EH (cell line): ENCODE measurements at places on chromosomes 7 and 10.

DNA sequence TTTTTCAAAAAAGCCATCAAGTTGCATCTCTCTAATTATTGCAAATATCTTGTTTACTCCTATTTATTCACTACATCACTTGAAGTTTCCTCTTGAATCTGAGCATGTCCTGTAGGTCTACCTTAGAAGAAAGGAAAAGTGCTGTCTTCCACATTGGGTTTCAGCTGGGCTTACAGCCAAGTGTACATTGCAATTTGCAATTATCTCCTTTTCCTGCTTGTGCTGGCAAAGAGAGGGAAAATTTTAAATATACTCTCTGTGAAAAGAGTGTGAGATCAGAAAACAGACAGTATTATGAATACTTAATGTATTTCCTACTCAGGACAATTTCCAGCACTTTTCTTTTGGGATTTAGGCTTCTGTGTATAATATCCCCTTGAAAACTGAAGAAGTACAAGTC lies 839.7 kb downstream of the CNTNAP2 start:
- no peak for DNase-seq

- DNase-seq, result no peak
Measured at GRCh38 chr10:103465411-103466179, 6.9 kb upstream of the CALHM1 start.

DNA sequence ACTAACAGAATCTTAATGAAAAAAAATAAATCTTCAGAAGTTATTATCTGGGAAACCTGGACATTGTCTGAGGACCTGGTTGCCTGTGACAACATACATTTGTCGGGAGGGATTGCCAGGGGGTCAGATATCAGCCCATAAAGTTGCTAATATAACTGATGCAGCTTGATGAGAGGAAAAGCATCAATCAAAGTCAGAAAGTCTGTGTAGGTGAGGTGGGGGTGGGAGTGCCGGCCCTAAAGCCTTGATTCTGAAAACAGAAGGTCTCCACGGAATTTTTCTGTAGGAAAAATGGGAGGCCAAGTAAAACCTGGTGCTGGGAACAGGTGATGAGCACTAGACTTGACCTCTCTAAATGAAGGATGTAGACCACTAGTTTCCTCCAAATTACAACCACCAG lies 281.8 kb downstream of the FGFR2 start:
- no peak for DNase-seq

GRCh38 chr7:142012825-142013511 lies 17.3 kb downstream of the MGAM start:
- no peak for DNase-seq

GRCh38 chr10:33661580-33662336 lies 327.3 kb upstream of the NRP1 start:
- DNase-seq, result peak; percentile 94

DNA sequence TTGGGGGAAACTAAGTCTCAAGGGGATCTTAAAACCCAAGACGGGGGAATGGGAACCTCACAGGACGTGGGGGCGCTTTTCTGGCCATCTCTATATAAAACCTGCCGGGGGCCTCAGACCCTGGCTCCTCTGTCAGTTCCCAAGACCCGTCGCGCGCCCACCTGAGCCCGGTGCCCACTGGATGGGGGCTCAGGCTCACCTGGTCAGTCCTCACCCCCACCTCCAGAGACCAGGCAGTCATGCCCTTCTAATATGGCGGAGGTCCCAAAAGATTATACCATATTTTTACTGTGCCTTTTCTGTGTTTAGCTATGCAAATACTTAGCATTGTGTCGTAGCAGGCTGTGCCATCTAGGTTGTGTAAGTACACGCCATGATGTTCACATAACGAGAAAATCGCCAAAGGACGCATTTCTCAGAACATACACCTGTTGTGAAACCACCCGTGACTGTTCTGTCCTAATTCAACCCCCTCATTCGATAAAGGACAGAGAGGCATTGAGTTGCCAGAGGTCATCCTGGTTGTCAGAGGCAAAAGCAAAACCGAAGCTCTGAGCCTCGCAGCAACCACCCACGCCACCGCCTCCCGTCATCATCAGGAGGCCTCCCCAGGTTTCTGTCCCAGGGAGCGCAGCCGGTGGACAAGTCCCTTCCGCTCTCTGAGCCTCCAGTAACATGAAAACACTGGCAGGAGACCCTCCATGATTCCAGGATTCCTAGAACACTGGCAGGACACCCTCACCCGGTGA lies 28.9 kb downstream of the OAT start:
- DNase-seq, result no peak

GRCh38 chr10:55793024-55793423 lies 568.0 kb downstream of the ZWINT start:
- no peak for DNase-seq

GRCh38 chr10:76357726-76358415 lies 926.4 kb downstream of the LRMDA start:
- DNase-seq, result no peak

GRCh38 chr10:104612571-104613205 lies 28.4 kb upstream of the SORCS3 start:
- peak; percentile 40 for DNase-seq

DNA sequence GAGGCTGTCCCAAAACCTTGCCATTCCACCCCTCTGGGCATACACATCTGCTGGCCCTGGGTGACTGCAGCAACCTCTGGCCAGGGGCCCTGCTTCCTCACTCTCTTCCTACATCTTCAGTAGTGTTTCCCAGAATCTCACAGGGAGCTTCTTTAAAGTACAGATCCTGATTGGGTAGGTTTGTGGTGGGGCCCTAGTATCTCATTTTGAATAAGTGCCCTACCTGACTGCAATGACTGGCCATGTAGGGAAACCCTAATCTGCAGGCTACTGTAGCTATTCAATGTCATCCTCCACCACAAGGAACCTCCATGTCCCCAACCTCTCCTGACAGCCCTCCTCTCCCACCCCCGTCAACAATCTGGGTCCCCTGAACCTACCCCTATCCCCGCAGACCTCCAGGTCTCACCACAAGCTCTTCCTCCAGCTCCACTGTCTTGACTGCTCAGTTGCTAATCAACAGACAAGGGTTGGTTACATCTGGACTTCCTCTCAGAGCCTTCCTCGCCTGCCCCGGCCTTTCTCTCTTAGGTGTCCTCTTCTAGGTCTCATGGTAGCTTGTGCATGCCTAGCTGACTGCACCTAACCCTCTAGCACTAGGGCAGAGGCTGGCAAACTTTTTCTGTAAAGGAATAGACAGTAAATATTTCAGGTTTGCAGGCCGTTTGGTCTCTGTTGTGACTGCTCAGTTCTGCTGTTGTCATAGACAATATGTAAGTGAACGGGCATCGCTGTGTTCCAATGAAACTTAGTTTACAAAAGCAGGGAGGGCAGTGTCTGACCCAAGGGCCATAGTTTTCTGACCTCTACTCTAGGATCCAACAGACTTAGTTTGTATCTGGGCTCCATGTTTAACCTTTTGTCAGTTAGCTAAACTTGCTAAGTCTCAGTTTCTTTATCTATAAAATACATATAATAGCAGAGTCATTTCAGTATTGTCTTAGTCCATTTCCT lies 121.1 kb downstream of the AOAH start:
- DNase-seq, result no peak

DNA sequence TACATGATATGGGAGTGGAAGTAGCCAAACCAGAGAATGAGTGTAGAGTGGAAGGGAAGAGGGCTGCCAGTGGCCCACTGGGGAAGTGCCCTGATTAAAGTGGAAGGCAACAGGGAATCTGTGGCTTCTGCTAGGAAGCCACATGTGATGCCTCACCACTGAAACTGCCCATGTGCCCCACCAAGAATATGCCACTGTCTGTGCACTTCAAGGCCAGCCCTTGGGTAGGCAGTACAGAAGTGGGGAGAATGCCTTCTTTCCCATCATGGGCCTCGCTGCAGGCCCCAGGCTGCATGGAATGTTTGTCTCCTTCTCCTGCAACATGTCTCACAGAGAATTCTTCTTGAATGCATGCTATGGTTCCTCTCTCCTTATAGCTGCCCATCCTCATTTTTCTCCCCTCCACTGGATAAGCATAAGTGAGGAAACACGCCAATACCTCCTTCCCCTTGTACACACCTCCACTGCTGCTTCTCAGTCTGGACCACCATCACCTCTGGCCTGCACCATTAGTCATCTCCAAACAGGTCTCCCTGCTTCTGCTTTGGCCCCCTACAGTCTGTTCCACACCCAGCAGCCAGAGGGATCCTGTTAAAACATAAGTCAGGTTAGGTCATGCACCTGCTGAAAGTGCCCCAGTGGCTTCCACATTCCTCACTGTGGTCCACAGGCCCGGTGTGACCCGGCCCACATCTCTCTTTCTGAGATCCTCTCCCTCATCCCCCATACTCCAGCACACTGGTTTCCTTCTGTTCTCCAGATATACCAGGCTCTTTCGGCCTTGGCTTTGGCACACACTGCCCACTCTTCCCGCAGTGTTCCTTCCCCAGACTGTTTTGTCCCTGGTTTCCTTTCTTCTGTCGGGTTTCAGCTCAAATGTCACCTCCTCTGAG lies 37.1 kb downstream of the SNX10 start:
- DNase-seq, result no peak

DNA sequence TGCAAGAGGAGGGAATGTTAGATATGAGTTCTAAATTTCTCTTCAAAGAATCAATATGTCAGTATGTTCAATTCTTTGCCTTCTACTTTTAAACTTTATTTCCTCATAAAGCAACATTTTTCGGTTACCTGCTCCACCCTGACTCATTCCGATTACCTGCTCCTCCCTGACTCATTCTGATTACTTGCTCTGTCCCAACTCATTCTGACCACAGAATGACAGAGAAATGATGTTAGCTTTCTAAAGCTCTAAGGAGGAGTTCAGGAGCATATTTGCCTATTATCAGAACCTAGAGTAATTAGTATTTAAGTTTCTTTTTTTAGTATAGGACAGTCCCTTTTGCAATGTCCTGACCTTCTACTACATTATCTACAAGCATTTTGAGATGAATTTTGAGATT lies 24.5 kb upstream of the PPP1R9A start:
- no peak for DNase-seq

DNA sequence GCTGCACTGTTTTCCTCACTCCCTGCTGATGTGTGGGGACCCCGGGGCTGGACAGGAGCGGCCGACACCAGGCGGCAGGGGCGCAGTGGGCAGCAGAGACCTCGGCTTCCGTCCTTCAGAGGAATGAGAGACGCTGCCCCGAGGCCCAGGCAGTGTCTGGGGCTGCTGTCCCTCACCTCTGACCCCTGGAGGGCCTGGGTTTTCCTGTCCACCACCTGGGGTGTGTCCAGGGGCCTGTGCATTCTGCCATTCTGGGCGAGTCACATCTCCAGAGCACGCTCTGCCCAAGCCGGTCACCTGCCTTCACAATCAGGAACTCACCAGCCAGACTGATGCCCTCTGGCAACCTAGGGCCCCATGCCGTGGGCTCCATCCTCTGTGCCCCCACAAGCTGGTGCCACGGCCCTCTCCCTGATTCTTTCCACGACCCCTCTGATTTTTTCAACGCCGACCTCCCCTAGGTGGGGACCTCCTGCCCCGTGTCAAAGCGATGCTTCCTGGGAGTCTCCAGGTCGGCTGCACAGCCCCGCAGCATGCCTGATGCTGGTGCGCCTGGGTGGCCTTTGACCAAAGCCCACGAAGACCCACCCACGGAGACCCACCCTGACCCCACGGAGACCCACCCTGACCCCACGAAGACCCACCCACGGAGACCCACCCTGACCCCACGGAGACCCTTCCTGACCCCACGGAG lies 53.7 kb upstream of the CFAP46 start:
- no peak for DNase-seq

- DNase-seq, result no peak
Measured at GRCh38 chr10:76047521-76047920, 616.1 kb downstream of the LRMDA start.

DNA sequence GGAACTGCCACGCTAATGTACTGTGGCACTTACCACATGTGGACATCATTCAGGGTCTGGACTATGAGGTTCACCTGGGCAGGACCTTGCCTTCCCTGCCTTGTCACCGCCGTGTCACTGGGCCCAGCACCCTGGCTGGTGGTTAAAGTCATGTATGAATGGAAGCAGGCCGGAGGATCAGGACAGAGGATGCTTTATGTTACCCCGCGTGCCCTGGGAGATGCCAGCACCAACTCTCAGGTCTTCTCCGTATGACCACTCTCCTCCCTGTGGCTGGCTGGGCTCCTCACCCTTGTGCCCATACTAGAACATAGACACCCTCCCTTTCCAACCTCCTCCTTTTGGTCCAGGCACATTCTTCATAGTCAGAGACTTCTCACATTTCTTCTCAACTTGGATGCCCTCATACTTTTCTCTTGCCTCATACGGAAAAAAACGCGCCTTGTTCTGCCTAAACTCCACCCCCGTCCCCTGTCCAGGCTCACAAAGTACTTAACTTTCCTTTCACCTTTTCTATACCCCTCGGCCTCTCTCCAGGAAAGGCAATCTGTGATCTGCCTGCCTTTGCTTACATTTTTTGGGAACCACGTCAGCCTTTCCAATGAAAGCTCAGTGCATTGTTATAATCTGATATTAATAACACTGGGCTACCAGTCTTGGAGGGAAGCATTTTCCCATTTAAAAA lies 240.0 kb downstream of the TEX36 start:
- no peak for DNase-seq

DNA sequence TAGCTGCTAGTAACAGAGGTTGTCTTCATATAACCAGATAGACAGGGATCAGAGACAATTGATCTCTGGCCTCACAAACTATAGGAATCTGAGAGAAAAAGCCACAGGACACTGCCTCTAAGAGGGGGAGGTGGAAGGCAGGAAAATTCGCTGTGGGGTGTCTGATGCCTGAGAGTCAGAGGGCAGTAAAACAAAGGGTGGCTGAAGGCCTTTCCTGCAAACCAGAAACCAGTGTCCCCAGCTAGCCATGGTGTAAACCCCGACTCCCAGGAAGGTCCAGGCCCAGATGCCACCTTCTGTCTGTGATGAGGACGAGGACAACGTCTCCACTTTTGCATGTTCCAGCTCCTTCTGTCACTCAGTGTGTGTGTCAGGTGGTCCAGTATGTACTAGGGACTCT lies 215.1 kb downstream of the ADARB2 start:
- no peak for DNase-seq

GRCh38 chr10:122154545-122155366 lies 116.3 kb upstream of the BTBD16 start:
- DNase-seq, result peak; percentile 70

DNA sequence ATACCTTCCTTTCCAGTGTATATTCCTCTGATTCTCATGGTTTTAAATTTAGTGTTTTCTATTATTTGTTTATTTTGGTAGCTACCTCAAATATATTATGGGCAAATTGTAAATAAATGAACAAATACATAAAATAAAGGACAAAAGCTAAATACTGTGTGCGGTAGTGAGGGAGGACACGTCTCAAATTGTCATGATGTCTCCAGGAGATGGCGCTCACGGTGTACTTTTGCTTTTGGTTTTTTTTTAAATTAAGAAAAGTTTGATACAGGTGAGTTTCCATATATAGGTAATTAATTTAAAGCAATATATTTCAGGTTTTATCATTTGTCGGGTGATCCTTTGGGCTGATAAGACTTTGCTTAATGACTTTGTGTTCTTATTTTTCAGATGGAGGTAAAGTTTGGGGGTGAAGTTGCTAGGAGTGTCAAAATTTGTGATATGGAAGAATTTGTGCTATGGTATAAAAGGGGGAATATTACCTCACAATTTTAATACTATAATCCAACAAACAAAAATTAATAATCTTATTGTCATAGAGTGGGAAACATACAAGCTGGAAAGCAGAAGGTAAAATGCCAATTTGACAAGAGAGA lies 68.4 kb upstream of the TMEM229A start:
- DNase-seq, result peak; percentile 0
